ENCODE measurements at places on chromosomes 2 and 18.

GRCh38 chr18:27712066-27712465 lies 464.9 kb downstream of the CDH2 start:
- DNase-seq, result no peak

GRCh38 chr2:187054501-187055319 lies 205.7 kb upstream of the ZSWIM2 start:
- DNase-seq, result no peak

GRCh38 chr18:10530852-10531251 lies 5.0 kb downstream of the NAPG start:
- DNase-seq, result no peak

- DNase-seq, result no peak
Observed at GRCh38 chr2:215745331-215745730, 268.0 kb downstream of the MREG start.

- no peak for DNase-seq
Observed at GRCh38 chr18:79373736-79374135, 22.0 kb upstream of the NFATC1 start.

- no peak for DNase-seq
Observed at GRCh38 chr2:46847185-46847710, 68.4 kb downstream of the MCFD2 start.

Measured in stimulated activated CD8-positive, alpha-beta memory T cell treated with anti-CD3 and anti-CD28 coated beads, Interleukin-4, amount 100 ng/mL, for 4 hours (primary cell).